Aorta (tissue), 5 donors: ENCODE measurements at places on chromosomes 2 and 18. TPM values are rescaled to one million over a fixed set of nuclear protein-coding genes. Genes with fewer than 3 reads are reported as not detected.

DNA sequence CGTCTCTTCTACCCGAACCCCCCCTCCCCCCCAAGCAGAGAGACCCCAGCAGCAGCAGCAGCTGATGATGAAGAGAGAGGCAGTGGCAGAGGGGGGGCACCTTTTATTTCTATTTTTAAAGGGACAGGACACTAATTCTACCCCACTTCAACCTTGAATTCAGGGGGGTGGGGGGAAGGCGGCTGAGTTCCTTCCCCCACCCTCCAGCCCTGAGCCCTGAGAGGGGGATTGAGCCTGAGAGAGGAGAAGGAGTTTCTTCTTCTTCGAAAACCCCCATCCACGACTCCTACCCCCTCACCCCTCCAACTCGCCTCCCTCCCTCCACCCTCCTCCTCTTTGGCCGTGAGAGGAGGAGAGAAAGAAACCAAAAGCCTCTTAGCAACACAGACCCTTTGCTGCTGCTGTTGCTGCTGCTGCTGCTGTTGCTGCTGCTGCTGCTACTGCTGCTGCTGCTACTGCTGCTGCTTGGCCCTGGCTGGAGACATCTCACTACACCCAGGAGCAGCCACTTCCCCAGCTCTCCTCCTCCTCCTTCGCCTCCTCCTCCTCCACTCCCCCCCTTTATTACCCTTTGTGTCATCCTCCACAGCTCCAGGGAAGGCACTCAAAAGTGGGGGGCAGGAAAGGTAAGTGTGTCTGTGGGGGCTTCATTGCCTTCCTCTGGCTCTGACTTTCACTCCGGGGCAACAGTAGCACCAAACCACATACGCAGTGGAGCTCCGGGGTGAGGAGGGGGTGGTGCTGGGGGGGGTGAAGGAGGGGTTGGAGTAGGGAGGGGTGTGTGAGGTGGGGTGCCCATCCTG, at the start of gene MBD5:
Gene MBD5 (plus strand): TSS at position 33 of the 803 bp plus-strand sequence.
- peak within 1 kb of the TSS; percentile 69 for H3K4me3 ChIP-seq
- no peaks in the 10 kb centered on the region for H3K27me3 ChIP-seq
- peak within 1 kb of the TSS; percentile 63 for H3K27ac ChIP-seq
- no peaks in the 10 kb centered on the region for H3K4me1 ChIP-seq
- no peaks in the 10 kb centered on the region for H3K36me3 ChIP-seq

HOXD13 gene
- total RNA-seq, result not detected

FBXO36 gene
- 2.2 TPM for total RNA-seq

HPCAL1 gene
- total RNA-seq, result 21.4 TPM

DNA sequence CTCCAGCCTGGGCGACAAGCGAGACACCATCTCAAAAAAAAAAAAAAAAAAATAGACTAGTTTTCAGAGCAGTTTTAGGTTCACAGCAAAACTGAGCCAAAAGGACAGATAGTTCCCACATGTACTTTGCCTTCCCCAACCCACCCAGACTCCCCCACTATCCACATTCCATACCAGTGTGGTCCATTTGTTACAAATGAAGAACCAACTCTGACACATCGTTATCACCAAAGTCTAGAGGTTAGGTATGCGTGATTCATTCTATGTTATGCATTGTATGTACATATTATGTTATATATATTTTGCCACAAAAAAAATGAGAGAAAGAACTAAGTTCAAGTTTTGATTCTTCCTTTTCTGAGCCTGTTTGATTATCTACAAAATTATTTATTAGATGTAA, 3.5 kb downstream of the DUSP11 start:
- H3K27me3 ChIP-seq, result no peaks in the 10 kb centered on the region
- no peak overlapping the region for H3K27ac ChIP-seq
- DNase-seq, result no peak
- H3K36me3 ChIP-seq, result no peaks in the 10 kb centered on the region
- no peaks in the 10 kb centered on the region for H3K4me1 ChIP-seq

GRCh38 chr2:103798291-103798690, 1036.5 kb downstream of the TMEM182 start:
- no peak for DNase-seq
- no peaks in the 10 kb centered on the region for H3K36me3 ChIP-seq
- H3K4me3 ChIP-seq, result no peak overlapping the region
- H3K27me3 ChIP-seq, result no peaks in the 10 kb centered on the region
- no peak overlapping the region for H3K27ac ChIP-seq

DNA sequence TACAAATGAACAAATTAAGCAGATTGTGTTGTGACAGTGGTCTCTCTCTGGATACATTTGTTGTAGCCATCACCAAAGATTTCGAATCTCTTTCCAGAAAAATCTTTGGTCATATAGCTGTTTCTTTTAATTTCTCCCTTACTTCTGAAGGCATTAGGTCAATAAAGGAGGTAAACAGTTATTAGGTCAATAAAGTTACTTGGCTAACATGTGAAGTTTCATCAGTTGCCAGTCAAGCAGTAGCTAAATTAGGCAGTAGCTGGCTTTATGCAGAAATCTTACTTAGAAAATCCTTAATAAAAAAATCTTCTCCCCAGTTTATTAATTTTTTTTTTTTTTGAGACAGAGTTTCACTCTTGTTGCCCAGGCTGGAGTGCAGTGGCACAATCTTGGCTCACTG, 115.5 kb downstream of the MBD5 start:
- H3K36me3 ChIP-seq, result no peaks in the 10 kb centered on the region
- H3K4me1 ChIP-seq, result no peaks in the 10 kb centered on the region
- H3K4me3 ChIP-seq, result no peak overlapping the region
- DNase-seq, result no peak
- no peaks in the 10 kb centered on the region for H3K27me3 ChIP-seq
- H3K27ac ChIP-seq, result no peak overlapping the region

DNA sequence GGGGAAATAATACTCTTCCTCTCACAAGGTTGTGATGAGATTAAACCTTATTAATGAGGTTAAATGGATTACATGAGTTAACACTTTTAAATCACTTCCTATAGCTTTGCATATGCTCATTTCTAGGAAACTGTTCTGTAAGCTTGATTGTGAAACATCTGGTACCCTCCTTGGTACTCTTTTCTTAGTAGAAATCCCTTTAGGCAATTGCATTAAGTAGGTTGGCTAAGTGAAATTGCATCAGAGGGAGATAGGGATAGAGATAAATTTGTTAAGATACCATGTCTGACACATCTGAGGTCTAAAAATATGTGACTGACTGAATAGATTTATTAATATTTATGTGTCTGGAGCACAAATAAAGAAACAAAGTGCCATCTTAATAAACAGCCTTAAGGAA, 275.9 kb upstream of the MAP2 start:
- no peaks in the 10 kb centered on the region for H3K36me3 ChIP-seq
- H3K4me3 ChIP-seq, result no peak overlapping the region
- no peak overlapping the region for H3K27ac ChIP-seq

DNA sequence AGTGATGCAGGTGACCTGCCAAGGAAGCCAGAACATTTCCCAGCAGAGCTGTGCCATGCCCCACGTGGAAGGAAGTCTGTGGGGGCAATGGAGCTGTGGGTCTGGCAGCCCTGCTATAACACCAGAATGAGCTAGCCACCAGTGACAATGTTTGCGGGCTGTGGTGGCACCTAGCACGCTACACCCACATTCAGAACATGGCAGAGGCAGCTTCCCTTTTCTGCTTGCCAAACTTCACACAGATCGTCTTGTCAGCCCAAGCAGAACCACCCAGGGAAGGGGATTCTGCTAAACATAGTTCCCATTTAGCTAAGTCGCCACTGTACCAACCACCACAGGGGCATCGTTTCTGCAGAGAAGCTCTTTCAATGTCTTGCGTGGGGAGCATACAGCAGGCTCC, 27.0 kb upstream of the CCDC93 start:
- no peaks in the 10 kb centered on the region for H3K4me1 ChIP-seq
- no peaks in the 10 kb centered on the region for H3K27me3 ChIP-seq
- H3K36me3 ChIP-seq, result no peaks in the 10 kb centered on the region
- H3K27ac ChIP-seq, result no peak overlapping the region
- no peak for DNase-seq

DNA sequence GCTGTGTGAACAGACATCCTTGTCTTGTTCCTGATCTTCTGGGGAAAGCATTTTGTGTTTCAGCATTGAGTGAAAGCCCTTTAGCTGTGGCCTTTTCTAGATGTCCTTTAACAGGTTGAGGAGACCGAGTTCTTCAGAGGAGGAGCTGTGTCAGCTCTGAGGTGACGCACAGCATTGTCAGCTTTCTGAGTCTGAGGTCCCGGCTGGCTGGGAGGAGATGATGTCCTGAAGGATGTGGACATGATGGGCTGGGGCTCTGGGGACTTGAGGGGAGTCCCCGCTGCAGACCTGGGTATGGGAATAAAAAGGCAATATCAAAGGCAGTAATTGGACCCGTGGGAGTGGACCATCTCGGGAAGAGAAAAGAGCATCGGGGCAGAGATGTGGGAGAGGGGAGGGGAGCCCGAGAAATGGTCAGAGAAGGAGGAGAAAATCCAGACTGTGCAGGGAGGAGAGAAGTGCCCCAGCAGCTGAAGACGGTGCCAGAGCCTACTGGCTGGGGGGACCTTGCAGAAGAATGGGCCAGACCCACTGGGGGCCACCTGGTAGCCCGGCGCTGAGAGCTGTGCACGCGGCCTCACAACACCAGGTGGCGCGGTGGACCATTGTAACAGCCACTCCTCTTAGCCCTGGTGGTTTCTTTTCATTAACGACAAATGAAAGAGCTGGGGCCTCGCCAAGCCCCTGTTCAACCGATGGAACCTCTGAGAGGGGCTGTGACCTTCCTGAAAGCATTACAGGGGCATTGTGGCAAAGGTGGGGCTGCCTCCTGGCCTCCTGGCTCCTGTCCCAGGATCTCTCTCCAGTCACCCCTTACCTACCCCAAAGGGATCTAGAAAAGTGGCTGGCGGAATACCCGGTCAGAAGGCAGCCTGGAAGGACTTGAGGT, 61.6 kb downstream of the ST3GAL5 start:
- no peak overlapping the region for H3K27ac ChIP-seq
- no peaks in the 10 kb centered on the region for H3K4me1 ChIP-seq
- no peak overlapping the region for H3K4me3 ChIP-seq
- no peaks in the 10 kb centered on the region for H3K27me3 ChIP-seq
- peak; percentile 93 for DNase-seq

- no peaks in the 10 kb centered on the region for H3K27me3 ChIP-seq
- DNase-seq, result no peak
- no peaks in the 10 kb centered on the region for H3K4me1 ChIP-seq
- H3K27ac ChIP-seq, result no peak overlapping the region
- H3K36me3 ChIP-seq, result no peaks in the 10 kb centered on the region
- no peak overlapping the region for H3K4me3 ChIP-seq
These were observed 93.9 kb downstream of the EVA1A start for GRCh38 chr2:75466708-75467311.

DNA sequence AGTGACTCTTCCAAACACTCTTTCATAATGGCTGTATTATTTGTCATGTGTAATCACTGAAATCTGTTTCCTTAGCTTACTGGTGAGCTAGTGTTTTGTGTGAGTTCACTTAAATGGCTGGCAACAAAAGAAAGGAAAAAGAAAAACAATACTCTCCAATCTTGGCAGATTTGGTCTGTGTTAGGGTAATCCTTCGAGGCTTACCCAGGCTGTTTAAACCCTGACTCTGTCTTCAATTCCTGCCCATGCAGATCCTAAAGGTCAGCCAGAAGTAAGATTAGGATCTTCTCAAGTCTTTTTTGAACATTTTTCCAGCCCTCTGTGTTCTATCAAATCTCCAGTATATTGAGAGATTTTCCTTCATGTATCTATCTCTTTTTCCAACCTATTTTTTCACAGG, 85.3 kb downstream of the CCDC178 start:
- no peaks in the 10 kb centered on the region for H3K27me3 ChIP-seq
- H3K36me3 ChIP-seq, result no peaks in the 10 kb centered on the region
- no peak overlapping the region for H3K4me3 ChIP-seq
- no peak for DNase-seq
- H3K4me1 ChIP-seq, result no peaks in the 10 kb centered on the region
- no peak overlapping the region for H3K27ac ChIP-seq

DNA sequence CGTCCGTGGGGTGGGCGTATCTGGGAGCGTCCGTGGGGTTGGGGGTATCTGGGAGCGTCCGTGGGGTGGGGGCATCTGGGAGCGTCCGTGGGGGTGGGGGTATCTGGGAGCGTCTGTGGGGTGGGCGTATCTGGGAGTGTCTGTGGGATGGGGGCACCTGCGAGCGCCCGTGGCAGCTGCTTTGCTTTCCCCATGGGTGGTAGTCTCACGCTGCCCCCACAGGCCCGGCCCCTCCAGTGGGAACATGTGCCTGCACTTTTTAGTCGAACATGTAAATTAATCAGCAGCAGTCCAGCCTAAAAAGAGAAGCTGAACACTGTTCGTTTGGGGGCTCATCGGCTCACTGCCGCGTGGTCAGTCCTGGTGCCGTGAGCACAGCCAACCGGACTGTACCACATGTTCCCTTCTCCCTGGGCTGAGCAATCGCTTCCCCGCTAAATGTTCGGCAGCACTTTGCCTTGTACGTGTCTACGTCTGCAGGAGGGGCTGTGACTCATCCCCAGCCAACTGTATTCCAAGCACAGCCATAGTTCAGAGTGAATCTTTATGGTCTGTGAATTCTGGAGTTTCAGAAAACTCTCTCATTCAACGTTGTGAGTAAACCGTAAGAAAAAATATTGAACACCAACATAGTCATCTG, 271.5 kb downstream of the AGAP1 start:
- no peaks in the 10 kb centered on the region for H3K36me3 ChIP-seq
- no peak overlapping the region for H3K4me3 ChIP-seq
- no peaks in the 10 kb centered on the region for H3K27me3 ChIP-seq
- no peak for DNase-seq

DNA sequence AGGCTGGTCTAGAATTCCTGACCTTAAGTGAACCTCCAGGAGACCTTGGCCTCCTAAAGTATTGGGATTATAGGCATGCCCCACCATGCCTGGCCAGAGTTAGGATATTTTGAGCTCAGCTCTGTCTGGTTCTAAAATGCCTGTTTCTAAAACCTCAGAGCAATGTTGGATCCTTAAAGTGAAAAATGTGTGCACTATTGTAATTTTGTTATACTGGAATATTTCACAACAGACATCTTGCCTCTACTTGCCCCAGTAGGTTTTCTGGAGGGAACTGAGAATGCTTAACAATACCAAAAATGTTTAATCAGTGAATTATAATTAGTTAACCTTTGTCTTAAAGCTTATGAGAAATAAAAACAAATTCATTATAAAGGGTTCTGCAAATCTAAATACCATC, 144.6 kb upstream of the CCDC195 start:
- H3K27ac ChIP-seq, result no peak overlapping the region
- H3K4me3 ChIP-seq, result no peak overlapping the region
- no peak for DNase-seq
- H3K36me3 ChIP-seq, result peaks cover 3% of the 10 kb centered on the region
- no peaks in the 10 kb centered on the region for H3K27me3 ChIP-seq

ABCB11 gene
- not detected for total RNA-seq

GRCh38 chr2:239055756-239056493, 208.0 kb downstream of the TWIST2 start:
- DNase-seq, result peak; percentile 62
- H3K4me1 ChIP-seq, result no peaks in the 10 kb centered on the region
- no peak overlapping the region for H3K27ac ChIP-seq
- no peaks in the 10 kb centered on the region for H3K27me3 ChIP-seq

RAD51AP2 gene
- total RNA-seq, result not detected

- H3K4me1 ChIP-seq, result no peaks in the 10 kb centered on the region
- H3K36me3 ChIP-seq, result peaks cover 4% of the 10 kb centered on the region
- no peak overlapping the region for H3K27ac ChIP-seq
- H3K4me3 ChIP-seq, result no peak overlapping the region
- DNase-seq, result peak; percentile 30
These were observed 11.1 kb downstream of the KLF11 start for GRCh38 chr2:10054424-10054823.

- H3K4me1 ChIP-seq, result no peaks in the 10 kb centered on the region
- no peak overlapping the region for H3K4me3 ChIP-seq
- H3K27me3 ChIP-seq, result no peaks in the 10 kb centered on the region
- no peaks in the 10 kb centered on the region for H3K36me3 ChIP-seq
- no peak for DNase-seq
- no peak overlapping the region for H3K27ac ChIP-seq
These were observed 55.8 kb upstream of the ETAA1 start for GRCh38 chr2:67341336-67341735.
